ENCODE measurements at places on chromosomes 6 and 20.

GRCh38 chr6:109515781-109516409, 32.9 kb upstream of the ZBTB24 start:
- DNase-seq = no peak

DNA sequence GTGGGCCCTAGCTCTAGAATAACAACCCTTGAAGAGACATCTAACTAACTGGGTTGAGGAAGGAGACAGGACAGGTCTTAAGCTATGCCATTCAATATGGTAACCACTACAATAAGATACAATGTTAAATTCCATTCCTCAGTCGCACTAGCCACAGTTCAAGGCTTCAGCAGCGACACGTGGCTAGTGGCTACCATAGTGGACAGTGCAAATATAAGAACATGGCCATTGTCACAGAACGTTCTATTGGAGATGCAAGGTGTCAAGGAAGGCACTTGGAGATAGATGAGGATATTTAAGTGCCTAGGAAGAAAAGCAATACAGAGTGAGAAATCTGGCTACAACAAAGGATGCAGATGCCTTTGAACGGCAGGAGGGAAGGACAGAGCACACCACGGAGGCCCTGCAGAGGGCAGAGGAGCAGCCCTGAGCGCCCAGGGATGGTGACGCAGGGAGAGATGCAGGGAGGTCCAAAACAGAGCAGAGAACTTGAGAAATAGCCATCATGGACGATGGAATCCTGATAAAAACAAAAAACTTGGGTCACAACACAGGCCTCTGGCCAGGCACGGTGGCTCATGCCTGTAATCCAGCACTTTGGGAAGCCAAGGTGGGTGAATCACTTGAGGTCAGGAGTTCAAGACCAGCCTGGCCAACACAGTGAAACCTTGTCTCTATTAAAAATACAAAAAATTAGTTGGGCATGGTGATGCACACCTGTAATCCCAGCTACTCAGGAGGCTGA, 140.7 kb downstream of the ZMYND8 start:
- DNase-seq = no peak

DNA sequence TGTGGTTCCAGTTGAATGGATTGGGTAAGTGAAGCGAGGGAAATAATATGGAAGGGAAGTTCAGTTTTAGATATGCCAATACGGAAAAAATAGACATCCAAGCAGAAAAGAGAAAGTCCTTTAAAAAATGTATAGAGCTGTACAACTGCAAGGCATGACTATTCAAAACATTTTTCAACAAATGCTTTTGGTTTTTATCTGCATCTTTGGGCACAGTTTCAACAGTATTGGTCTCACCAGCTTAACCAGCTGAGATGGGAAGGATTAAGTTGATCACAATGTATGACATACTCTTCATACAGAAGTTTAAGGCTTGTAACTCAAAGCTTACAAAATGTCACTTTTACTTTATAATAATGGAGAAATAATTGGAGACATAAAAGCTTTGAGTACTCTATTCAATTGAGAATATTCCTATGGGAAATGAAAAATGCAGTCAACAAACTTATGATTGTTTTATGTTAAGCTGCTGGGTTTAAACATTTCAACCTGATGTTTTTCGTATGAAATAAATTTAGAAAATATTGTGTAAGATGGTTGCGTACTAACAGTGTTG, 16.3 kb upstream of the UTRN start:
- no peak for DNase-seq

DNA sequence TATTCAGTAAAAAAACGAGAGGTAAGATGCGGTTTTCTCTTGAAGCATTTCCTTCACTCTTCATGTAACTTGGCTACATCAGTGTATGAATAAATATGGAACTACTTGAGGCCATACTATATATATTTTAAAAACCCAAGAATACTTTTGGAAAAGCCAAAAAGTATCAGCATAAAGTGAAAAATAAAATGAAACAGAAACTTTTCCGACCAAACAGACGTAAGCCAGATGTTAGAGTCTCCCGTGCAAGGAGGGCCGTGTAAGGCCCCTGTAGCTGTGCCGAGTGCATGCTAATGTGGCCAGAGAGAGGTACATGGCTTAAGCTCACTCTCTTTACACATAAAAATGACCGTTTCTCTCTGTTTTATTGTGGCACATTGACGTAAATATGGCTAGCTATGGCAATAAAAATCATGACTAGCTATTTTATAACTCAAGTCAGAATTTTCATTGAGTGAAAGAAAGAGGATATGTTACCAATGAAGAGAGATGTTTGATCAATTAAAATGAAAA, 140.1 kb upstream of the GMDS start:
- no peak for DNase-seq

DNA sequence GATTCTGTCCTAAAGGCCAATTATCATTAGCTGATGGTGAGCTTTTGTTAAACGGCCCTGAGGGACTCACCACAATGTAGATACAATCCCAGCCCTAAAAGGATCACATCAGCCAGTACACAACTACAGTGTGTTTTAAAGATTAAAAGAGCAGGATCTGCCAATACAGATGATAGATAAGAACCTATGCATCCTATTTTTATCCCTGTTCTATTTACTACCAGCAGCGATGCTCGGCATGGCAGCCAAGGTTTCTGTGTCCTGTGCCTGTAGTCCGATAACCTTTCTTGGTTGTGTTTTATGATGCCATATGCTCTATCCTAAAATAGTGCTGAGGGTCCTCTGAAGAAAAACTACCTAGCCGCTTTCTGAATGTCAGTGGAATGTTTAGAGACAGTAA, 289.4 kb downstream of the PHACTR1 start:
- peak; percentile 55 for DNase-seq

GRCh38 chr6:84515067-84515466, 249.3 kb downstream of the TBX18 start:
- no peak for DNase-seq

GRCh38 chr6:64290867-64291266, 655.3 kb downstream of the PHF3 start:
- DNase-seq = no peak

DNA sequence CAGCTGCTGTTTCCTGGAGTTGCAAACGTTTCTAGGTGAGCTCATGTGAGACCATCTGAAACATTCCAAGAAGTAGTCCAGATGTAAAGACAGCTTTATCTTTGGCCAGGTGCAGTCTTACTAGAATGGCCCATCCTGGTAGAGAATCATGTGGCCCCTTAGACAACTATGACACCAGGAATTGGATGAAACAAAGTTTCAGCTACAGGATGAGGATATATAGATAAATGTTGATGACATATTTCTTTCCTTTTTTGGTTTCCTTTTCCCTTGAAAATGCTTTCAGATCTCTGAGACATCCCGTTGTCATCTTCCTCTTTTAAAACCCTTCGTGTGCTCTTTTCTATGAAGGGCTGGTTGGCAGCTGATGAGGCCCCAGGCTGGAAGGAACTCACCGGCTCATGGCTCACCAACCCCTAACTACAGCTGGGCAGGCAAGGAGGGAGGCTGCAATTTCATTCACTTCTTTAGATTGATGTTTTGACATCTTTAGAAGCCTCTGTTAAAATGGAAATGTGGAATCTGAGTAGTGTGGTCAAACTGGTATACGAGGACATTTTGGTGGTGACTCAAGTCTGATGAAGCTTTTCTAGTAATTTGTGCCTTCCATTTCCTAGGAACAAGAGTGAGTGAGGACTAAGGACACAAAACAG, 167.9 kb upstream of the TNFAIP3 start:
- DNase-seq = no peak

DNA sequence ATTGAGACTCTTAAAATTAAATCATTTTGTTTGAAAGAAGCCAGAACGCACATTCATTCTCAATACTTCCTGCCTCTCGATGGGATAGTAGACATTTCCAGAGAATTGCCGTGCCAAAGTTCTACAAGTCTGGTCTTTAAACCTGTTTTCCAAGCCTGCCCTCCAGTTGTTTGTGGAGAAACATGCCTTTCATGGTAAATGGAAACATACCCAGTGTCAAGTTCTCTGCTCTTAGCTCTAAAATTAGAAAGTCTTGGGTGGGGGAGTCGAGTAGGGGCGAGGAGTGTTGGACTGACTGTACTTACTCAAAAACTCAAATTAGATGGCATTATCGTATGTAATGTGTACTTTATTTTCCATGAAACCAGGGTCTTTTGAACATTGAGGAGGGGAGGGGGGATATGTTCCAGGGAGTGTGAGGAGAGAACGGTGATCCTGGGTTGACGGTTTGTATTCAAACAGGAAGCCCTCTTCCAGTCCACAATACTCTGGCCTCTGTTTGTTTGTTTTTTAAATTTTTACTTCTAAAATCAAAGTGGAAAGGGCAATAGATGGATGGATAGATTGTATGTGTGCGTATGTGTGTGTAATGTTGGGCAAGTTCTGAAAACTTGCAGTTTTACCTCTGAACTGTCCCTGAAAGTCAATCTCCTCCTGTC, 106.8 kb upstream of the ARMC2 start:
- no peak for DNase-seq

- DNase-seq = no peak
Observed at GRCh38 chr6:160818934-160819333, 116.9 kb downstream of the PLG start.

- no peak for DNase-seq
Observed at GRCh38 chr20:33067806-33068205, 11.6 kb upstream of the BPIFB4 start.

GRCh38 chr6:55868176-55868575, 7.2 kb downstream of the BMP5 start:
- no peak for DNase-seq

DNA sequence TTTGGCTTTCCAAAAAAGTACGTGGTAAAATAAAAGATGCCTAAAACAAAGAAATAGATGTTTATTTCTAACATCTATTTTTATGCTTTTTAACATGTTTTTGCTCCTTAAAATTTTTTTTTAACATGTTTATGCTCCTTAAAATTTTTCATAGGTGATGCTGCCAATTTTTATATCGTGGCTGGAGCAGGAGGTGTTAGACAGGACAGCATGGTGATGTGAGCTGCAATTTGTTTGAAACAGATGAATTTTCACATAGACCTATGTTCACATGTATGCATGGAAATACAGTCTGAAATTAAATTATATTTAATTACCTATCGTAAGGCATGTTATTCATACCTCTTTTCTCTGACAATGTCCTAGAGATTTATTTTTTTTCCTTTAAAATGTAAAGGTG, 784.8 kb downstream of the EPHA7 start:
- DNase-seq = no peak

- DNase-seq = no peak
Observed at GRCh38 chr6:142823256-142823902, 121.6 kb downstream of the HIVEP2 start.

- DNase-seq = no peak
Observed at GRCh38 chr6:151409260-151409659, 17.9 kb upstream of the ZBTB2 start.

DNA sequence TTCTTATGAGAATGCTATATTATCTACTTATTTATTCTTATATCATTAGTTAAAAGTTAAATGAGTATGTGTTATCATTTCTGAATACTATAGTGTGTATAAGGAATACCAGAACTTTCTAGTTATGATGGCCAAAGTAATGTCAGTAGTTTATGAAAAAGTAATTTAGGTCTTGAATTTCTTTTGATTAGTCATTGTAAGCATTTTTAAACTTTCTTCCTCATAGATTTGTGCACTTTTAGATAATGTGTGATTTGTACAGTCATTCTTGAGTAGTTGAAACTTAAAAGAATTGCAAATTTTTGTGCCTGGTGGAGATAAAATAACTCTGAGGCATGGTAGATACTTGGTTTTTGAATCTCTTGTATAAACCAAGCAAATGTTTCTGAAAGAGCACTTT, 311.3 kb downstream of the CDKAL1 start:
- DNase-seq = no peak

DNA sequence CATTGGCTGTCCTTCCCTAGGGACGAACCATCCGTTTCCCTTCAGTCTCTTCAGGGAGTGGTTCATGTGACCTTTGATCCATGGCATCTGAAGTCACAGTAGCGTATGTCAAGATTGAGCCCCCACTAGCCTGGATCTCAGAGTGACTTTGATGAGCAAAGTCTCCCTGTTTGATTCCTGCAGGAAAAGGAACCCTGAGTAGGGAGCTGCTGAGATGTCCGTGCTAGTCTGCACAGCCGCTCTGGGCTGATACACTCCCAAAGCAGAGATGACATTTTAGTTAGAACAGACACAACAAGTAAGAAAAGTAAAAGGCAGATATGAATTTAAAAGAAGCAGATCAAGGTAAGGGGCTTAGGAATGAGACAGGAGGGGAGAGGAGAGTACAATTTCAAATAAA, 899.4 kb downstream of the C6orf118 start:
- no peak for DNase-seq

GRCh38 chr6:43950051-43950605, 177.1 kb downstream of the MRPL14 start:
- no peak for DNase-seq

DNA sequence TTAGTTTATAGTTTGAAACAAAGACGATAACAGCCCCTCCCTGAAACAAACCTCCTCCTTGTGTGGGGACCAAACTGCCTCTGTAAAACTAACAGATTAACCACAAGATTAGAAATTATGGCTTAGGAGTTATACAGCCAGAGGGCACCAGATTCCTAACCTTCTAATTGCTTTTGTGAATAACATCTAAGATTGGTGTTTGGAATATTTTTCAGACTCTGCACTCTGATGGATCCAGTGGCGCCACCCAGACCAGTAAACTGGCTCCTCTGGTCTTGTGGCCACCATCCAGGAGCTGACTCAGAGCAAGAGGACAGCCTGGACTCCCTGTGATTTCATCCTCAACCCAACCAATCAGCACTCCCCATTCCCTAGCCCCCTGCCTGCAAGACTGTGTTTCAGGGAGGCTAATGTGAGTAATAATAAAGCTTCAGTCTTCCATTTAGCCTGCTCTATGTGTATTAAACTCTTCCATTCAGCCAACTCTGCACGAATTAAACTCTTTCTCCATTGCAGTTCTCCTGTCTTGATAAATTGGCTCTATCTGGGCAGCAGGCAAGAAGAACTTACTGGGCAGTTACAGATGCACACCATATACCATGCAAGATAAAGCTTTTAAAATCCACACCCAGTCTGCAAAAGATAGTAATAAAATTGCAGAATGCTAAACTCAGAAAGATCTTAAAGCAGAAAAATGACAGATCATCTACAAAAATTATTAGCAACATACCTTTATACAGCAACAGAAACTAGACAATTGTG, 58.5 kb upstream of the SLC22A16 start:
- no peak for DNase-seq

GRCh38 chr6:16222826-16223225, 15.6 kb upstream of the GMPR start:
- no peak for DNase-seq

DNA sequence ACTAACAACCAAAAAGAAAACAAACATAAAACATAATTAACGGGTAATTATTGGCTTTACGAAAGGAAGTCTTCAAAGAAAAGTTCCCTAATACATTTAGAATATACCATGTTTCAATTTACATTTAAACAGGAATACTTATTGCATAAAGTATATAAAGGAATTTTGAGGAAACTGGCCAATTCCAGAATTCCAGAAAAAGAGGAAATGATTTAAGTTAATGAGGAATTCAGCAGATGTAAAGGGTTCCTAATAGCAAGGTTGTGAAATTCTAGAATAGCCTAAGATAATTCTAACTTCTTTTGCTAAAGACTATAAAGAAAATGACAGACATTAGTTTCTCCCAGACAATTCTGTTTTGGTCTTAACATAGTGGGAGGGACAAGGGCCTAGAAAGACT, 35.0 kb downstream of the DTNBP1 start:
- DNase-seq = no peak

GRCh38 chr6:91654793-91655192, 1067.9 kb upstream of the MAP3K7 start:
- no peak for DNase-seq

GRCh38 chr6:152552616-152553209, 84.4 kb downstream of the SYNE1 start:
- no peak for DNase-seq

Measured in NCI-H1417 treated with DMSO at 0.1 percent for 48 hours (cell line).